ENCODE measurements at places on chromosomes 3 and 15.

- no peaks in the 10 kb centered on the region for H3K36me3 ChIP-seq
- peaks cover 1% of the 10 kb centered on the region for H3K27me3 ChIP-seq
- no peak for DNase-seq
- no peak overlapping the region for H3K4me3 ChIP-seq
- no peak overlapping the region for H3K27ac ChIP-seq
- H3K4me1 ChIP-seq, result peaks cover 4% of the 10 kb centered on the region
Measured at GRCh38 chr3:155492841-155493240, 199.4 kb upstream of the STRIT1 start.

DNA sequence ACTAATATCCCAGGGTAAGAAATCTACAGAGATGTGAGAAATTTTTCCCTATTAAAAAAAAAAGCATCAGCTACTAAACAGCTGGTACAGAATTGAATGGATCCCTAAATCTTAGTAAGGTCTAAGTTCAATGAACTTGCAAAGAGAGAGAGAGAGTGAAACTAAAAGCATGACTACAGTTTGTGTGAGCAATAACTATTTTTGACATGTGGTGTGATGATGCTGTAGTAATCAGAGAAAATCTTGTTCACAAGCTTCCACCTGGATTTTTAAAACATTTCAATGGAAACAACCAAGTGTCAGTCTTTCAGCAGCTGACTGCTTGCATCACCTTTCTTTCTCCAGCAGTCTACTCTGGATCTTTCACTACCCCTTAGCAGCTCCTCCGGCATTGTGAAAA lies 45.2 kb upstream of the ABI3BP start:
- H3K27me3 ChIP-seq, result no peaks in the 10 kb centered on the region
- H3K4me3 ChIP-seq, result peak overlapping the region; percentile 13
- peaks cover 94% of the 10 kb centered on the region for H3K4me1 ChIP-seq
- H3K27ac ChIP-seq, result peak overlapping the region; percentile 78

GRCh38 chr15:92323525-92323924 lies 70.2 kb upstream of the ST8SIA2 start:
- H3K4me1 ChIP-seq, result no peaks in the 10 kb centered on the region
- H3K36me3 ChIP-seq, result no peaks in the 10 kb centered on the region
- no peak overlapping the region for H3K27ac ChIP-seq
- DNase-seq, result no peak

GRCh38 chr15:31499236-31499952 lies 172.8 kb downstream of the KLF13 start:
- no peak for DNase-seq
- H3K4me3 ChIP-seq, result no peak overlapping the region
- peaks cover 16% of the 10 kb centered on the region for H3K4me1 ChIP-seq
- H3K27me3 ChIP-seq, result peaks cover 31% of the 10 kb centered on the region
- no peaks in the 10 kb centered on the region for H3K36me3 ChIP-seq

DNA sequence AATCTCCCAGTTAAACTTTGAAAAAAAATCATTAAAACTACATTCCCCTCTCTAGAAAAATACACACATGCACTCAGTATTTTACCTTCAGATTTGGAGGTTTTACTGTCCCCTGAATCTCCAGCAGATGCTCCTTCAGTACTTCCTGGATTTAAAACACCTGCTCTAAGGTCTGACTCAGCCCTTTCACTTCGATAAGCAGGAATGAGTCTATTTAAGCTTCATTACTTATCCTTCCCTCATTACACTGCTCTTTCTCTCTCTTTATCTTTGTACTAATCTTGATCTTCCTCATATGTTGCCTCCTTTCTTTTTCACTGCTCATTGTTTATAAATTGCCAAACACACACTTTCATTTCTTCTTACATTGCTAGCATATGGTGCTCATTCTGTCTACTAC lies 443.9 kb downstream of the DIPK2A start:
- no peak overlapping the region for H3K4me3 ChIP-seq
- H3K27me3 ChIP-seq, result no peaks in the 10 kb centered on the region
- H3K4me1 ChIP-seq, result no peaks in the 10 kb centered on the region
- no peak overlapping the region for H3K27ac ChIP-seq
- H3K36me3 ChIP-seq, result peaks cover 9% of the 10 kb centered on the region

GRCh38 chr3:162263596-162263995 lies 767.0 kb downstream of the OTOL1 start:
- no peaks in the 10 kb centered on the region for H3K4me1 ChIP-seq
- no peaks in the 10 kb centered on the region for H3K36me3 ChIP-seq
- no peaks in the 10 kb centered on the region for H3K27me3 ChIP-seq
- H3K27ac ChIP-seq, result no peak overlapping the region
- no peak for DNase-seq

GRCh38 chr3:190306513-190307163 lies 15.6 kb downstream of the CLDN1 start:
- H3K4me1 ChIP-seq, result peaks cover 13% of the 10 kb centered on the region
- DNase-seq, result no peak
- H3K27me3 ChIP-seq, result no peaks in the 10 kb centered on the region
- H3K4me3 ChIP-seq, result no peak overlapping the region
- H3K36me3 ChIP-seq, result no peaks in the 10 kb centered on the region
- H3K27ac ChIP-seq, result no peak overlapping the region

DNA sequence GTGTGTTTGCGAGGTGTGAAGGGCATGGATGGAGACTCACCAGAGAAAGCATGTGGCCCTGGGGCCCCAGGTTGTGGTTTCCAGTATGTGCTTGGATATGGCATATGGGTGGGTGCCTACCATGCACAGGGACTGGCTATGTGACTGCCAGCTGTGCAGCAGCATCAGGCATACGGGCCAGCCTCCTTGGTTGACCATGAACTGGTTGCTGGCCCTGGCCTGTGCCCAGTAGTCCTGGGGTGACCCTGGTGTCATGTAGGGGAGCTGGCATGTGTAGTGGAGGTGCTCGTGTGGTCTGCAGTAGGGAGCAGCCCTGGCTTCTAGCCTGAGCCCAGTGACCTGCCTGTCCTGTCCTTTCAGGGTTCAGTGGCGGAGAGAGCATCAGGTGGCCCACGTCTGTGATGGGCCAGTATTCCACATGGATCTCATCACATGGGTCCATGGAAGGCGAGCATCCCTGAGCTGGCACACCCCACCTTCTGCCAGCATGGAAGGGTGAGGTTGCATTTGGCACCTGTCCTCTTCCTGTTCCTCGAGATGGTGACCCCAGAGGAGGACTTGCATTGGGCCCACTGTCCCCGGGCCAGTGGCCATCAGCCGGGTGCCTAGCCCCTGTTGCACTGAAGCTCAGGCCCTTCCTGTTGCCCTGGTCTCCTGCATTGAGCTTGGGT lies 228.9 kb downstream of the SNRPN start:
- no peak for DNase-seq
- peaks cover 4% of the 10 kb centered on the region for H3K27me3 ChIP-seq

- no peaks in the 10 kb centered on the region for H3K36me3 ChIP-seq
- no peak for DNase-seq
- no peak overlapping the region for H3K4me3 ChIP-seq
- peaks cover 2% of the 10 kb centered on the region for H3K27me3 ChIP-seq
- no peak overlapping the region for H3K27ac ChIP-seq
Measured at GRCh38 chr15:88482263-88482662, 14.8 kb downstream of the MRPS11 start.

- no peak overlapping the region for H3K27ac ChIP-seq
- H3K36me3 ChIP-seq, result no peaks in the 10 kb centered on the region
- peaks cover 8% of the 10 kb centered on the region for H3K4me1 ChIP-seq
- no peak overlapping the region for H3K4me3 ChIP-seq
Measured at GRCh38 chr15:95590533-95591044, 739.9 kb upstream of the NR2F2 start.

GRCh38 chr15:92166751-92167405 lies 226.8 kb upstream of the ST8SIA2 start:
- H3K4me1 ChIP-seq, result peaks cover 21% of the 10 kb centered on the region
- H3K4me3 ChIP-seq, result no peak overlapping the region
- DNase-seq, result no peak
- peaks cover 8% of the 10 kb centered on the region for H3K27me3 ChIP-seq
- no peak overlapping the region for H3K27ac ChIP-seq
- H3K36me3 ChIP-seq, result no peaks in the 10 kb centered on the region

GRCh38 chr15:56464893-56465520 lies at the start of gene MNS1:
Gene MNS1, minus strand, starts transcription at chr15:56465137. Its CDS starts 165 bp downstream, at chr15:56464972.
- peak; percentile 92 for DNase-seq
- H3K4me1 ChIP-seq, result peaks cover 26% of the 10 kb centered on the region
- peak within 1 kb of the TSS; percentile 93 for H3K27ac ChIP-seq
- peak within 1 kb of the TSS; percentile 100 for H3K4me3 ChIP-seq
- no peaks in the 10 kb centered on the region for H3K27me3 ChIP-seq

DNA sequence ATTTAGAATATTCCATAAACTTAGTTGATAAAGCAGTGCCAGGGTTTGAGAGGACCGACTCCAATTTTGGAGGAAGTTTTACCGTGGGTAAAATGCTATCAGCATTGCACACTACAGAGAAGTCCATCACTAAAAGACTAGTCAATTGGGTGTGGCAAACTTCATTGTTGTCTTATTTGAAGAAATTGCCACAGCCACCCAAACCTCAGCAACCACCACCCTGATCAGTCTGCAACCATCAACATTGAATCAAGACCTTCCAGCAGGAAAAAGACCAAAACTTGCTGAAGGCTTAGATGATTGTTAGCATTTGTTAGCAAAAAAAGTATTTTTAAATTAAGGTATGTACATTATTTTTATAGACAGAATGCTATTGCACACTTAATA lies 60.5 kb downstream of the KLF13 start:
- H3K27ac ChIP-seq, result no peak overlapping the region
- no peaks in the 10 kb centered on the region for H3K27me3 ChIP-seq
- peaks cover 8% of the 10 kb centered on the region for H3K36me3 ChIP-seq

GRCh38 chr3:60657972-60658371 lies 593.3 kb downstream of the FHIT start:
- H3K4me1 ChIP-seq, result no peaks in the 10 kb centered on the region
- no peak overlapping the region for H3K4me3 ChIP-seq
- no peak for DNase-seq

GRCh38 chr3:99686469-99686868 lies 48.1 kb downstream of the COL8A1 start:
- peaks cover 6% of the 10 kb centered on the region for H3K4me1 ChIP-seq
- H3K4me3 ChIP-seq, result no peak overlapping the region
- H3K27me3 ChIP-seq, result no peaks in the 10 kb centered on the region
- no peak overlapping the region for H3K27ac ChIP-seq

- peak overlapping the region; percentile 48 for H3K27ac ChIP-seq
- peaks cover 31% of the 10 kb centered on the region for H3K4me1 ChIP-seq
- H3K27me3 ChIP-seq, result peaks cover 2% of the 10 kb centered on the region
- H3K36me3 ChIP-seq, result peaks cover 5% of the 10 kb centered on the region
- no peak overlapping the region for H3K4me3 ChIP-seq
Measured at GRCh38 chr15:40770147-40770721, 454 bp downstream of the C15orf62 start.

GRCh38 chr3:146929696-146930095 lies 324.6 kb upstream of the PLSCR5 start:
- H3K36me3 ChIP-seq, result no peaks in the 10 kb centered on the region
- no peak overlapping the region for H3K27ac ChIP-seq
- no peaks in the 10 kb centered on the region for H3K27me3 ChIP-seq
- peaks cover 6% of the 10 kb centered on the region for H3K4me1 ChIP-seq
- no peak for DNase-seq

GRCh38 chr3:155934230-155934629 lies 63.8 kb downstream of the GMPS start:
- H3K4me3 ChIP-seq, result no peak overlapping the region
- H3K27me3 ChIP-seq, result no peaks in the 10 kb centered on the region
- H3K27ac ChIP-seq, result peak overlapping the region; percentile 11

- no peak overlapping the region for H3K27ac ChIP-seq
- DNase-seq, result no peak
- no peaks in the 10 kb centered on the region for H3K36me3 ChIP-seq
- peaks cover 93% of the 10 kb centered on the region for H3K27me3 ChIP-seq
- H3K4me3 ChIP-seq, result peak overlapping the region; percentile 84
Measured at GRCh38 chr15:89409184-89410038, 74.8 kb upstream of the POLG start.

DNA sequence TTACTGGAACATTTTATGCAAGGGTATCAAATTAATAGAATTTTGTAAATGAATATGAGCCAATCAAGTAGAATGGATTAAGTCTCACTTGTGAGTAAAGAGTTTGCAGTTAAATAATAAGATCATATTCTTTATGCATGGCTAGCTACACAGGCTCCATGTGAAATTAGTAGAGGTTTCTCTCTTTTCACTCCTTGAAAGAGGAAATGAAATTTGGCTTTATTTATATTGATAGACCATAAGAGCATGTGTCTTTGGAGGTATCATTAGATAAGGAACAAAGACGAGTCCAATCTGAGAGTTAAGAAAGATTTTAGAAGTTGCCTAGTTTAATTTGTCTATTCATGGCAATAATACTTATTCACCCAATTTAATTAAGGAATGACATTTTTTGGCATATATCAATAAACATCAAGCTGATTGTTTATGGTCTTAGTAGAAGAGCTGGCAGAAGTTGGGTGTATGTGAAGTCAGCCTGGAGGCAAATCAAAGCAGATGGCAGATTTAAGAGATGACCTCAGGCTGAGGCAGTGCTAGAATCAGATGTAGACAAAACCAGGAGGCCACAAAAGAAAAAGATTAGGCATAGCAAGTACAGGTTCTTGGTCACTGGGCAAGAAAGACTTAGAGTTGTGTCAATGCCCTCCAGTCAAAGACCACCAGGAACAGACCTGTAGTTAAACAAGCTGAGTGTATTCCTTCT lies 406.5 kb upstream of the ARHGEF26 start:
- no peaks in the 10 kb centered on the region for H3K36me3 ChIP-seq
- no peak for DNase-seq
- H3K4me1 ChIP-seq, result no peaks in the 10 kb centered on the region
- no peaks in the 10 kb centered on the region for H3K27me3 ChIP-seq

- H3K4me1 ChIP-seq, result peaks cover 21% of the 10 kb centered on the region
- H3K4me3 ChIP-seq, result no peak overlapping the region
- H3K27me3 ChIP-seq, result no peaks in the 10 kb centered on the region
- no peak for DNase-seq
- H3K27ac ChIP-seq, result no peak overlapping the region
Measured at GRCh38 chr3:5349343-5349742, 161.8 kb downstream of the EDEM1 start.

DNA sequence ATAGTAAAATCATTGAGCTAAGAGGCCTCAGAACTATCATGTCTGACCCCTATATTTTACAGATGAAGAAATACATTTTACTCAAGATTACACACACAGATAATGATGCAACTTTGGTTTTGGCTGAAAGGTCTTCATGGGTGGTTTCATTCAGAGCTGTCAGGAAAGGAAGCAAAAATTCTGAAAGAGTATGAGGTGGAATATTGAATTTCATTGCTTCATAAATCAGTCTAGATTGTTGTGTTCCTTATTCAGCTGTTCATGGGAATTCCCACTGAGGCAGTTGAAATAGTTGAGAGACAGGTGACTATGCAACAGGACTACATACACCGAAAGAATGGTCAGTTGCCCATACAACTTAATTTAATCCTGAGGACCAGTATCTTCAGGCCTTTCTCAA lies 39.4 kb downstream of the CD200 start:
- no peaks in the 10 kb centered on the region for H3K36me3 ChIP-seq
- peaks cover 11% of the 10 kb centered on the region for H3K4me1 ChIP-seq
- peaks cover 8% of the 10 kb centered on the region for H3K27me3 ChIP-seq
- no peak overlapping the region for H3K27ac ChIP-seq

All from HFFc6 (cell line).